Caki2 (cell line): ENCODE measurements at places on chromosomes 11 and 22. TPM values are rescaled to one million over a fixed set of nuclear protein-coding genes. Genes with fewer than 3 reads are reported as not detected.

Gene TRPC6
- not detected in 2 replicates for total RNA-seq

- DNase-seq, result no peak
Observed at GRCh38 chr22:36613958-36614357, 85.0 kb upstream of the EIF3D start.

GRCh38 chr11:68870470-68870869 is 28.8 kb upstream of the CPT1A start:
- no peak for DNase-seq

- DNase-seq, result no peak
Observed at GRCh38 chr11:109996060-109996459, 97.1 kb upstream of the ZC3H12C start.

GRCh38 chr11:36243641-36244040 is 45.6 kb downstream of the COMMD9 start:
- DNase-seq, result no peak

- no peak for DNase-seq
Observed at GRCh38 chr11:97354026-97354425, 964.2 kb downstream of the JRKL start.

Gene PTPN5
- 0.10 TPM in 1 of 2 replicates, not detected in the other for total RNA-seq

DNA sequence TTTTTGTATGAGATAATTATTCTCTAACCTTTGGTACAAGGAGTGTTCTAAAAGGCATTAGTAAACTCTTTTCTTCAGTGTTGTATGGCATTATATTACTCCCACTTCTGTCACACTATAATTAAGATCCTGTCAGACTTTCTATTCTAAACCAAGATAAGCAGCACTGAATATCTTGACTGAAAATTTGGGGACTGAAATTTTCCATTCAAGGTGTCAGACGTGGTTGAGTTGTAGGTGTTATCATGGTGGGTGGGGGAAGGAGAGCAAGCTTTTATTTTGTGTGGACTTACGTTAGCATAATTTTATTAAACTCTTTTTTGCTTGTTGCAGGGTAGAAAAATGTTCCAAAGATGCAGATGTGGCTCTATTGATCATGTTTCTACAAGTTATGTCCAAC is 22.9 kb downstream of the MUC15 start:
- DNase-seq, result no peak

GRCh38 chr22:41822317-41823057 is 10.4 kb upstream of the SREBF2 start:
- DNase-seq, result peak; percentile 69

DNA sequence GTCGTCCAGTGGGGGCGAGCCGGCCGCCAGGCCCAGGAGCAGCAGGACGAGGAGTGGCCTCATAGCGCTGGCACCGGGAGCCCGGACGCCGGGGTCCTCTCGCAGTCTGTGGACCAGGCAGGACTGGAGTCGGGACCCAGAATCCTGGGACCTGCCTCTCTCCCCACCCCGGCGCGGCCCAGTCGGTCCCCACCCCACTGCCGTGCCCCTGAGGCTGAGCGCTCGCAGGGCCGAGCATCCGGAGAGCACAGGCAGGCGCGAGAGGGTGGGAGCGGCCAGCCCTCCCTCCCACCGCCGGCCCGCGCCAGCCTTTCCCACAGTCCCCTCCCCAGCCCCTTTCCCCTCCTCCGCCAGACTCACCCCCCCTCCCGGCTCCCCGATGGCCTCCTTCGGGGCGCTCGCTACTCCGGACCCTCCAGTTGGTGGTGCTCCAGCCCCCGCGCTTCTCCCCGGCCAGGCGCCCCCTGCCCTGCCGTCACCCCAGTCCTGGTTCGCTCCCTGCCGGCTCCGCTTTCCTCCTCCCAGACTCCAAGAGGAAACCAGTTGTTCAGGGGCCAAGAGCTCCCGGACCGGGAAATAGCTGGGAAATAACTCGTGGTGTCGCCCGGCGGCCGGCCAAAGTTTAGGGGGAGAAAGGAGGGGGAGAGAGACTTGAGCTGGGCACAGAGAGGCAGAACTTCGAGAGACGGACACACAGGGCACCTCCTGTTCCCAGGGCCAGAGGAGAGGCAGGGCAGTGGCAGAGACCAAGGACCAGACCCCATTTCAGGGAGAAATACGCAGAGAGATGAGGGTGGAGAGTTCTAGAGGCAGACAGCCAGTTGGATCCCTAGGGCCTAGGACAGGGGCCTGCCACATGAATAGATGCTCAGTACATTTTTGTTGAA is at the start of gene C1QTNF5:
Gene C1QTNF5 (minus strand): TSS at position 549 of the 887 bp plus-strand sequence. CDS start 486 bp downstream, at position 63.
- DNase-seq, result no peak

DNA sequence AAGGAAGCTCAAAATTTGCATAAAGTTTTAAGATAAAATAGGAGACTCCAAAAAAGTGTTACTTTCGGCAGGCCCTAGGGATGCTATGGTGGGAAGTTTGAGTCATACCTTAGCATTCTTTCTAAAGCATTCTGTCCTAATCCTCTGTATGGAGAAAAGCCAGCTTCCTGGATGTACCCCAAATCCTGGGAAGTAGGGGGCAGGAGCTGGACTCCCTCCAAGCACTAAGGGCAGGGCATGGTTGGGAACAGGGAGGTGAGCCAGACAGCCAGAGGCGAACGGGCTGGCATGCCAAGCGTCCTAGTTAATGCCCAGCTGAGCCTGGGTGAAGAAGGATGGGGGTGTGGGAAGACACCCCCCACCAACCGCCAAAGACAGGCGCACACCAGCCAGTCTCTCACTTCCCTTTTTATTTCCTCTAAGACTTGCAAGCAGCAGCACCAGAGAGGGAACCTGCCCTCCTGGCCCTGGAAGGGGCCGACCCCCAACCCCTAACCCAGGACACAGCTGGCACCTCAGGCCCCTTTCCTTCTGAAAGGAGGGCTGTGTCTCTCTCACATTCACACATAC is 23.9 kb downstream of the RTN4RL2 start:
- DNase-seq, result no peak

Gene C2CD2L
- total RNA-seq, result 2.5 and 3.2 TPM in 2 replicates

DNA sequence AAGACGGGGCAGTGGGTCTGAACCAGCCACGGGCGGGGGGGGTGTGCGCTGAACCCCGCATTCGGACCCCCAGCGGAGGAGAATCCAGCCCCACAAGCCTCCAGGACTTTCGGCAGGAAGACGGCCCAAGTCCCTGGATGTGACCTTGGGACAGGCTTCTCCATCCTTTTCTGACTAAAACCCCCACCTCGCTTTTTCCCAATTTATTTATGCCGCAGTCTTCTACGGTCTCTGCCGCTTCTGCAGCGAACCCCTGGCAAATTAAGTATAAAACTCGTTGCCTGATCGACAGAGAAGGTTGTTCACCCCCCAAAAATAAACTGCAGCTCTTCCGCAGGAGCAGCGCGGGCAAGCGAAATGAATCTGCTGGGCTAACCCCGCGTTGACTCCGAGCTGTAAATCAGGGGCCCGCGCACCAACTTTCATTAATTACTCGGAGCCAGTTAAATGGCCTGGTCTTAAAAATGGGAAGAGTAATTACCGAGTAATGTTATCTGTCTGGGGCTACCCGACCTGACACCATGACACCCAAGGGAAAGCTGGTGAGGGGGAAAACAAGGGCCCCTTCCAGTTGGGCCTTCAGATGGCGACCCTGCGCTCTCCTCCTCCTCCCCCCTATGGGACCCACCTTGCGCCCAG is 6.6 kb downstream of the WT1 start:
- DNase-seq, result no peak

GRCh38 chr11:83097429-83098075 is 25.9 kb upstream of the RAB30 start:
- DNase-seq, result no peak

Gene MRGPRE
- not detected in 2 replicates for total RNA-seq
